Hypothalamus (tissue), 51 donors: ENCODE measurements at places on chromosomes 7 and 10.

GRCh38 chr10:87503401-87503800, 1.3 kb upstream of the MINPP1 start:
- no peak for DNase-seq

GRCh38 chr7:92255308-92255707, 9.5 kb downstream of the ANKIB1 start:
- no peak for DNase-seq

- no peak for DNase-seq
These were observed 10.3 kb downstream of the GALNT11 start for GRCh38 chr7:152035817-152036216.

GRCh38 chr10:50325449-50326171, 74.3 kb upstream of the ASAH2 start:
- no peak for DNase-seq
